NCI-H187 treated with DMSO at 0.1 percent for 48 hours (cell line): ENCODE measurements at places on chromosomes 16 and 17.

DNA sequence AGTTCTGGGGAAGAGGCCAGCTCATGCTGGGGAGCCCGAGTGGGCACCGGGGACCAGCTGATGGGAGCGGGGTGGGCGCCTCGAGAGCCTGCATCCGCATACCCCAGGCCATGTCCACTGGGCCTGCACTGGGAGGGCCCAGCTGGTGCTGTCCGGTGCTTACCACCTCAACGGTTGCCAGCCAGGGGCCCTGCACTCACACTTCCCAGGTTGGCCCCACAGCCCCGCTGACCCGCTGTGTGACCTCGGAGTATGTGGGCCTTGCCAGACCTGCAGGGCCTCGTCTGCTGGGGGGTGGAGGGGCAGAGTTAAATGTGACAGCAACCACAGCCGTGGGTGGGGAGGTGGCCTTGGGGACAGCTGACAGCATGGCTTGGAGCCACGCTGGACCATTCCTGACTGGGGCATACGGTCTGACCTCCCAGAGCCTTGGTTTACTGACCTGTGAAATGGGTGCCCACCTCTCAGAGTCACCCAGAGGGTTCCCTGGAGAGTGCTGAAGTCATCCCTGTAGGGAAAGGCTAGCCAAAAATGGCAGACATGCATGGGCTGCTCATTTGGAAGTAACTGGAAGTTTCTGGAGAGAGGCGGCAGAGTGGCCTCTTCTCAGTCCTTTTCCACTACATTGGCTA lies 5.4 kb upstream of the GAA start:
- no peak for DNase-seq

DNA sequence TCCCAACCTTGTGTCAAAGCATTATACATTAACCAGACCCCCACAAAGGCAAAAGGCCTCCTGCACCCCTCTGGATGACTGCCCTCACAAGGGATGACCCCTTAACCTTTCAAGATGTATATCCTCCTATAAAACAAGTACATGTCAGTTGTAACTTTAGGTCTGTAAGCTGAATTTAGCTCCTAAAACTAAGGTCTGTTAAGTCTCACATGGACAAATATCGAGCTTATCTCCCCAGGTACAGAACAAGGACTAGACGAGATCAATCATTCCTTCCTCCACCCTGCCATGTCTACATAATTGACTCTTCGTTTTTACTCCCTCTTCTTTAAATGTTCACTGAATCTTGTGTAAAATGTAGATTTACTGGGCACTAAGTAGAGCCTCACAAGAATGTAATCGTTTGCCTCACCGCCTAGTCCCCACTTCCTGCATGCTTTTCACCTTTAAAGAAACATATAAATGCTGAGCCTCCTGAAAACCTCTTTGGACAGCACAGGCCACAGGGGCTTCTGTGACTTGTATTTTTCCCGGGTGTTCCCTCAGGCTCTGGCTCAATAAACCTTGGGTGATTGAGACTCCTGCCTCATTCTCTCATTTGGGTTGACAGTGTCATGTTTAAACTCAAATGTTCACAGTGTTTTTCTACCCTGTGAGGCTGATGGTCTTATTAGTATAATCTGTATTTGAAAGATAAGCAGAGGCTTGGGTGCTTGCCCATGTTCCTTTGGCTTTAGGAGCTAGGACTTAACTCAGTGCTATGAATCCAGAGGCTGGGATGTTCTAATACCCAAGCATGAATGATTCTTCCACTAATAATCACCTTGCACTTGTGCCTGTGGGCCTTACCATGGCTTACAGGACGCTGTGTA lies 37.6 kb downstream of the MMD start:
- DNase-seq, result no peak

GRCh38 chr16:73697336-73697735 lies 599.3 kb upstream of the PSMD7 start:
- no peak for DNase-seq

GRCh38 chr16:74563828-74564263 lies 43.1 kb downstream of the GLG1 start:
- no peak for DNase-seq

GRCh38 chr17:21001813-21002221 lies 41.0 kb downstream of the USP22 start:
- DNase-seq, result peak; percentile 7
